ENCODE measurements at places on chromosomes 1 and 21.

DNA sequence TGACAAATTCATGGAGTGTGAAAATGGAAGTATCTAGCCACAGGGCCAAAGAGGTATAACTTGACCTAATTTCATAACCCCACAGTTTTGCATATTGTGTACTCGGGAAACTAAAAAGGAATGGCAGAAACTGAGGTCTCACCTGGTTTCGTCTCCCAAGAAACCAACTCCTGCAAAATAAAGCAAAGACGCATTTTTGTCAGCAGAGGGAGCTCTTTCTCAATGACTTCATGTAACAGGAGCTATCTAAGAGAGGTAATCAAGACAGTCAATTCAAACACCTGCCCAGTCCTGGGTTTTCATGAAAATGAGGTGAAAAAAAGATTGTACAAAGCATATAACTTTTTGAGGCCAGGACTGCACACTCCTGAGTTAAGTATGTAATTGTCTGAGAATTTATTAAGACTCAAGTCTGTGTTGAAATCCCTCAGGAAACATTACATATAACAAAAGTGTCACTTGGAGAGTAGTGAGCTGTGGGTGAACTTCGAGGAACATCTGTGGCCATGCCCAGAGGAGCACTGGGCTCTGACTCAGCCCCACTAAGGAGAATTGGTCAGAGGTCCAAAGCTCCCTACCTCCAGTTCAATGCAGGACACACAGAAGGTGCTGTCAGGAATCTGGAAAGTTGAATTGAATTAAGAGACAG is 17.6 kb downstream of the FCRL4 start:
- DNase-seq = peak; percentile 90

DNA sequence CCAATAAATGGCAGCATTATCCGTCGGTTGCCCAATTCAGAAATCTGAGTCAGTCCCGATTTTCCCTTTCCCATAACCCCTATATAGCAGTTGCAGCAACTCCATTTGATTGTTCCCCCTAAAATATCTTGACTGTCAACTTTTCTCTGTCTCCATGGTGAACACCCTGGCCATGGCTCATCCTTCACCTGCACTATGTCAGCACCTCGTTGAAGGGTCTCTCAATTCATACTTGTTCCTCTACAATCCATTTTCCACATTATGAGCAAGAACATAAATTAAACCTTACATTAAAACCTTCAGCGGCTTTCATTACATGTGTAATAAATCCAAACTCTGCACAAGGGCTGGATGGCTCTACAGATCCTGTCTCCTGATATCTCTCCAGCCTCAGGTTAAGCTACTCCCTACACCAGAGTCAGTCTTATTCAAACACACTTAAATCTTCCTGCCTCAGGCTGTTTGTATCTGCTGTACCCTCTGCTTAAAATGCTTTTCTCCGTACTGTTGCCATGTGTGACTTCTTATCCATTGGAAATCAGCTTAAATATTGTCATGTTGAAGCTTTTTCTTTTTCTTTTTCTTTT is 87.3 kb downstream of the BACH1 start:
- no peak for DNase-seq

DNA sequence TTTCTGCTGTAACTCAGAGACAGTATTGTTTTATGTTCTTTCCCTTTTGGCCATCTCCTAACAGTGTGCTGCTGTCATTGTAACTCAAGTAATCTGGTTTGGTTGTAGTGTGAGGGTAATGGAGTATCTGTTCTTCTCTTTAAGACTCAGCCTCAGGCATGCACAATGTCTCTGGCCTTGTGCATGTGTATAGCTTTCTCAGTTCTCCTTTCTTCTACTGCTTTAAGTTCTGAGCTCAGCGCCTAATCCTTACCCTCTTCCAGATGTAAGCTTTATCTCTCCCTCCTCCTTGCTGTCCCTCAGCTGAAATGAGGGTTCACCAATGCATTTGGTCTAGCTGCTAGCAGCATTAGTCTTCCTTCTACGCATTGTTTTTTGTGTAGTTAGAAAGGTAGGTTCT is 1420.4 kb upstream of the PRMT6 start:
- no peak for DNase-seq

GRCh38 chr1:201542309-201543035 is 3.5 kb downstream of the NAV1 start:
- no peak for DNase-seq

DNA sequence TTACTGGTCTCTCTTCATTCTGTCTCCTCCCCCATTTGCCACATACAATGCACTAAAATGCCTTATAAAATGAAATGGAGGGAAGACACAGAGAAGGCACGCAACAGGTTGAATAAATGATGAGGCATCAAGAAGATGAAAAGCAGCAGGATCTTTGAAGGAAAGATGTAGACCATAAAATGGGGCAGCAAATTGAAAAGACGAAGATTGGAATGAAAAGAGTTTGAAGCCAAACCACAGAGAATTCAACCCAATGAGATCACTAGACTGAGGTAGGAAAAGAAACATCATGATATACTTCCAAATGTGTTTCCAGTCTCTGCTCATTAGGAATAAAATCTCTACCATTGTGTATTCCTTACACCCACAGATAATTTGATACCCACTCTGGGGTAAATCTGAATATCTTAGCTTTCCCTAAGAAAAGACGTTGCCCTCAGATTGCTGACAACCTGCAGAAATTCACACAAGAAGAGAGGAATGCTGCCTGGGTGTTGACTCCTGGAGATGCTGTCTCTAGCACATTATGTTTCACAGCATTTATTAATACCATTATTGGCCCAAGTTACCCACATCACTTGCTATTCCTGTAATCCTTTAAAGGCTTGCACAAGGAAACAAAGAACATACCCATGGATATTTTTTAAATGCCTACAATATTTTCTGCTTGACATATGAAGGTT is 230.9 kb downstream of the LTN1 start:
- no peak for DNase-seq

DNA sequence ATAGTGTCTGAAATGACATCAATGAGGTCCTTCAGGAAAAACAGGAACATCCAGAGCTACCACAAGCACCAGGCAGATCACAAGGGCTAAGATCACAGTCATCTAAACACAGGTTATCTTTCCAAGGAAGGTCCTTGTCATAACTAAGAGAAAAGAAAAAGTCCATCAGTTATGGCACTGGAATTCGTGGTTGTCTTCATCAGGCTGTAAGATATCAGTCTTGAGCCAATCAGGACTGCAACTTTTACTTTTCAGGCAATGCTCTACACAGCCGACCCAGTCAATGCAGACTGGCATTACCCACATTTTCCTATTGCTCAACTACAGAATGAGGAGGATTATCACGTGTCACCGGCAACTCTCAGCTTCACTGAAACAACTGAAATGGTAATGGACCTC is 26.4 kb downstream of the SORT1 start:
- DNase-seq = no peak

DNA sequence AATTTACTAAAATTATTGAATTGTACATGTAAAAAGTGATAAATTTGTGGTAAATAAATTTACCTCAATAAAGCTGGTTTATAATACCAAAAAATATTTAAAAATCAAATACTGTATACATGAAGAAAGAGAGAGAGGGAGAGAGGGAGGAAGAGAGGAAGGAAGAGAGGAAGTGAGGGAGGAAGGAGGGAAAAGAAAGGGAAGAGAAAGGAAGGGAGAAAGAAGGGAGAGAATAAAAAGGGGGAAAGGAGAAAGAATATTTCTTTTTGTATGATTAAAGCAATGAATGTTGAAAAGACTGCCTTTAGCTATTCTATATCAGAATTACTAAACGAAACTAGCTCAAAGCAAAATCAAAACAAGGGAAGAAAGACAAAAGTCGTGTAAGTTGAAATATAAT is 150.0 kb downstream of the LRIG2 start:
- DNase-seq = no peak

- DNase-seq = no peak
These were observed 32.7 kb downstream of the ADSS2 start for GRCh38 chr1:244419024-244419423.

GRCh38 chr1:160608514-160608913 is 29.2 kb upstream of the CD84 start:
- no peak for DNase-seq

- no peak for DNase-seq
These were observed 8.2 kb upstream of the NEK2 start for GRCh38 chr1:211683396-211684297.

DNA sequence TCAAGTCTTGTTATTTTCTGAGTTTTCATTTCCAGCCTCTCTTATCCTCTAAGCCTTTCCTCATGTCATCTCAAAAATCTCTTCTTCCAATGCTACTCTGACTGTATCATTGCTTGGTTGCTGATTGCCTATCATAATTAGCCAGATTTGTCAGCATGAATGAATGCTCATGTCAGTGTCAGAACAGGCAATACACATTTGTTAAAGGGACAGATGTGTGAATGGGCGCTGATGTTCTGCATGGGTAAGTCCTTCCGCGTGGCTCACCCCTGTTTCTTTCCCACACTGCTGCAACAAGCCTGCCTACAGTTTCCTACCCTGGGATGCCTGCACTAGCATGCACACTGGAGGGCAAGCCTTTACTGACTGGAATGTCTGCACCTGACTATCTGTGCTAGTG is 100.6 kb downstream of the RHOU start:
- DNase-seq = no peak

- DNase-seq = peak; percentile 59
These were observed 41.4 kb downstream of the ZMYM1 start for GRCh38 chr1:35120458-35121133.

All from GM23338 (cell line).